ENCODE measurements at places on chromosomes 4 and X.

DNA sequence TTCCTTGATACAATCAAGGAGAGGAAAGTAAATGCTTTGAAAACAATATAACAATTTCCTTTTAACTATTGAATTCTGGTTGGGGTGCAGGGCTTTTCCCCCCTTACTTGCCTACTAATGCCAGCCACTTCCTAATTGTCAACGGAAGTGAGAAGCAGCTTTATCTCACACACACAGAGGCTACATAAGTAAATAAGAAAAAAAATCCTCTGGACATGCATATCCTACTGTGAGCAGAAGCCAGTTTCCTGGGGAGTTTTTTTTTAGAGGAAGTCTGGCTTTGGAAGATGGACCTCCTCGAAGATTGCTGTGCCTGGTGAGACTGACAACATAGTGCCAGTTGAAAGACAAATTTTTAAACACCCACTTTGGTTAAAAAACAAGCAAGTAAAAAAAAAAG lies 180.6 kb downstream of the OPHN1 start:
- no peak overlapping the region for H3K4me3 ChIP-seq
- H3K27me3 ChIP-seq: no peaks in the 10 kb centered on the region

DNA sequence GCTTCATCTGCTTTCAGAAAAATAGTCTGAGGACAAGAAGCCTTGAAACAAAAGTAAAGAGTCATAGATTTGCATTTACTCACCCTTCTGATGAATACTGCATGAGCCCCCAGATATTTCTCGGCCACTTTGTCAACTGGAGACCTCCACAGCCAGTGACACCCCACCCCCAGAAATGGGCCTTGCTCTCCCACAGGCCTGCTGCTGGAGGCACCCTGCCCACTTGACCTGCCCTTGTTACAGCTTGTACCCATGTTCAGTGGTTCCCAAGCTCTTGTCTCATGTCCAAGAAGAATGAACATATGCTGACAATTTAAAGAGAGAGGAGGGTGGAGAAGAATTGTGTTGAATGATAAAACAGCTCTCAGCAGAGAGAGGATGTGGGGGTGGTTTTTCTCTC lies 225.1 kb downstream of the DCAF12L2 start:
- no peak for DNase-seq
- no peak overlapping the region for H3K27ac ChIP-seq
- H3K27me3 ChIP-seq: no peaks in the 10 kb centered on the region
- no peaks in the 10 kb centered on the region for H3K36me3 ChIP-seq

- DNase-seq: no peak
- no peak overlapping the region for H3K27ac ChIP-seq
- no peaks in the 10 kb centered on the region for H3K4me1 ChIP-seq
- no peaks in the 10 kb centered on the region for H3K27me3 ChIP-seq
- no peaks in the 10 kb centered on the region for H3K36me3 ChIP-seq
Observed at GRCh38 chr4:87926554-87927098, 48.9 kb upstream of the SPP1 start.

DNA sequence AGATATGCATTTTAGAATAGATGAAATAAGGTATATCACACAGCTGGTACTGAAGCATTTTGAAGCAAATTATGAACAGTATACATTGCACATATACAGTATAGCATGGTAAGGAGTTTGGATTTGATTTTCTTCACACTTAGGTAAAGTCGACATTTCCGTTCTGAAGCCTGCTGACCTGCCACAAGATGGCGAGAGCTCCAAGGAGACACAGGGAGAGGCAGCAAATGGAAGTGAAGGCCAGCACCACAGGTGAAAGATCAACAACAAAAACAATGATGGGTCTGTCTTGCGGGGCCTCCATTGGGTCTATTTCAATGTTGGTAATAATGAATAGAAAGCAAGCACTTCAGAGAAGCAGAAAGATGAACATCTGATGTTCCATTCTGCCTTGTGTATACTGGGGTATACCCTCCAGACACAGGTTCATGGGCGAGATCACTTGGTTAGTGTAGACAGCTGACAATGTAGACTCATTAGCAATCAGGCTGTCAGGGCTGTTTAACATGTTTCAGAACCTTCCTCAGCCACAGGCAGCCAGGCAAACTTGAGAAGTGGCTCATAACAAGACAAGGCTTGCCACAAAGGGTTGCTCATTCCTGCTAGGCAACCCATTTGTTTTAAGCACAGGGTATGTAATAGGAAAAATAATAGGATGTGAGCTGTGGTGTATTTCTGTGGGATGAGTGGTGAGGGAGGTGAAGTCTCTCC lies 21.4 kb upstream of the NOX1 start:
- no peak overlapping the region for H3K27ac ChIP-seq
- no peaks in the 10 kb centered on the region for H3K36me3 ChIP-seq
- no peaks in the 10 kb centered on the region for H3K4me1 ChIP-seq
- H3K27me3 ChIP-seq: no peaks in the 10 kb centered on the region
- peak; percentile 65 for DNase-seq

GRCh38 chrX:19848110-19848509 lies 39.3 kb downstream of the SH3KBP1 start:
- H3K27ac ChIP-seq: peak overlapping the region; percentile 89
- H3K36me3 ChIP-seq: no peaks in the 10 kb centered on the region
- DNase-seq: no peak
- no peaks in the 10 kb centered on the region for H3K27me3 ChIP-seq
- peaks cover 80% of the 10 kb centered on the region for H3K4me1 ChIP-seq
- H3K4me3 ChIP-seq: no peak overlapping the region
